ENCODE measurements at places on chromosomes 7 and 10.

DNA sequence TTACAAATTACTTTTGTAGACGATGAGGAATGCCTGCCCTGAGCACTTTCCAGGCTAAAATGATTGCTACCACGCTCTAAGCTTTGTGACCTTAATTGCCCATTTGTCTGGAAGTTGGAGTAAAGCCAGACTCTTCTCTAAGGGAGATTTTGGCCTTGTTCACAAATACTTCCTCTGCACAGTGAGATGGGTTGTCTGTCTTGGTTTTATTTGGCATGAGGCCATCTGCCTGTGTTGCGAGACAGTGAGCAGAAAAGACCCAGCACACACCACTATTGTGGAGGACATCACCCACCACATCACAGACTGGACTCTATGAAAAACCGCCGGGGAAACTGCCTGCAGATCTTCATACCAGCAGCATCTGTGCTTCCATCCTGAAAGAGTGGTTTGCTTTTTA, 138.4 kb downstream of the BICC1 start:
- DNase-seq = no peak

DNA sequence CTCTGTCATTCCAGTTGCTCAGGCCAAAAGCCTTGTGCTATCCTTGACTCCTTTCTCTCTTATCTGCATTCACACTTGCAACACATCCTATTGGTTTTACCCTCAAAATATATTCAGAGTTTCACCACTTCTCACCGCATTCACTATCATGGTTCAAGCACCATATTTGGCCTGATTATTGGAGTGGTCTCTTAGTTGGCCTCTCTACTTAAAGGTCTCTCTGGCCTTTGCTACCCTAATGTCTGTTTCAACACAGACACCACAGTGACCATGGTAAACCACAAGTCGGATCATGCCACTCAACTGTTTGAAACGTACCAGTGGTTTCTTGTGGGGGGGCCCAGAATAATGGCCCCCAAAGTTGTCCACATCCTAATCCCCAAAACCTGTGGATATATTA, 15.2 kb upstream of the PDZD8 start:
- DNase-seq = no peak

DNA sequence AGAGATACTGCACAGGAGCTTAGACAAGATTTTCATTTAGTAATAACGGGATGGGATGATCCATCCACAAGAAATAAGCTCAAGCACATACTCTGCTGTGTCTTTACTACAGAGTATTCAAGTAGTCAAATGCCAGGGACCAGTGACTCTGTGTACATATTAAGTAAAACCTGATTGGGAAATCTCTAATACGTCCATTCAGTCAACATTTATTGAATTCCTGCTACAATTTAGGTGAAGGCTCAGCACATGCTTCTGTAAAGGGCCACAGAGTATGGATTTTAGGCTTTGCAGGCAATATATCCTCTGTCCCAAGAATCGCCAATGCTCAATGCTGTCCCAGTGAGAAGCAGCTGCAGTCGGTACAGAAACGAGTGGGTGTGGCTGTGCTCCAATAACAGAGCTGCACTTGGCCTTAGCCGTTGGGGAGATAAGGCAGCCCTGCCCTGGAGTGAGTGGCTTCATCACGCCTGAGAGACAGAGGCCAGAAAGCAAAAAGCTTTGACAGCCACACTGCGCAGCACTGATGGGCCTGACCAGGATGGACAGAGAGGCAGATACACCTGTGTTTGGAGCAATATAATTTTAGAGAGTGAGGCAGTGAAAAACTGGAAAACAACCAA, 186.8 kb downstream of the PARD3 start:
- no peak for DNase-seq

GRCh38 chr10:5628451-5629302, 37.7 kb downstream of the ASB13 start:
- no peak for DNase-seq

DNA sequence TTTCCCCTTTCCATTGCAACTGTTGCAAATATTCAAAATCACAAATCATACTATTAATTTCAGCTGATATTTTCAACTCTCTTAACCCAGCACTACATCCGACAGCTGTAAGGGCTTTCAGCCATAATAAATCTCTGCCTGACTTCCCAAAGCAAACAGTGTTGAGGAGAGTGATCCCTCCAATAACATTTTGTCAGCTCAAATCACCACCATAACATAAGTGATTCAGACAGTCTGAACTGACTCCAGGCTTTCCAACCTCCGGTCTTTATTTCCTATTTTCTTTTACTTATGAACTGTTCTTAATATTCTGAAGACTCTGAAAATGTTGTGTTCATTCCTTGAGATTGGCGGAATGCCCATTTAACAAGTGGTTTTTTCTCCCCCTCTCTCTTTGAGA, 1085.9 kb downstream of the GATA3 start:
- no peak for DNase-seq

- DNase-seq = no peak
Measured at GRCh38 chr7:81957517-81957916, 187.7 kb upstream of the HGF start.

DNA sequence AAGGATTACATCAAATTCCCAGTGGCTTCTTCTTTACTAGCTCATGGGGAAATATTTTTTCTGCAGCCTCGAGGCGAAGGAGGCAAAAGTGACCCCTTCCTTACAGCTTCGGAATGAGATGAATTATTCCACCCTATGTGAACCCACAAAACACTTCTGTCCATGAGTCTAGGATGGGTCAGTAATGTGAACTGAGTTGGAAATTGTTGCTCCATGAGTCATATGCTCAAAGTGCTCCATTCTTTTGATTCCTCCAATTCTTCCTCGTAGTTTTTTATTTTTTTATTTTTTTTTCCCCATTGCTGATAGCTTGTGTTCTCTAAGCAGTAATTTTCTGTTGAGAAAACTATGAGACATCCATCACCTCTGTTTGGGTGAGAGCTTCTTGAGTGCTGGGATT, 31.7 kb upstream of the FAM204A start:
- DNase-seq = no peak

DNA sequence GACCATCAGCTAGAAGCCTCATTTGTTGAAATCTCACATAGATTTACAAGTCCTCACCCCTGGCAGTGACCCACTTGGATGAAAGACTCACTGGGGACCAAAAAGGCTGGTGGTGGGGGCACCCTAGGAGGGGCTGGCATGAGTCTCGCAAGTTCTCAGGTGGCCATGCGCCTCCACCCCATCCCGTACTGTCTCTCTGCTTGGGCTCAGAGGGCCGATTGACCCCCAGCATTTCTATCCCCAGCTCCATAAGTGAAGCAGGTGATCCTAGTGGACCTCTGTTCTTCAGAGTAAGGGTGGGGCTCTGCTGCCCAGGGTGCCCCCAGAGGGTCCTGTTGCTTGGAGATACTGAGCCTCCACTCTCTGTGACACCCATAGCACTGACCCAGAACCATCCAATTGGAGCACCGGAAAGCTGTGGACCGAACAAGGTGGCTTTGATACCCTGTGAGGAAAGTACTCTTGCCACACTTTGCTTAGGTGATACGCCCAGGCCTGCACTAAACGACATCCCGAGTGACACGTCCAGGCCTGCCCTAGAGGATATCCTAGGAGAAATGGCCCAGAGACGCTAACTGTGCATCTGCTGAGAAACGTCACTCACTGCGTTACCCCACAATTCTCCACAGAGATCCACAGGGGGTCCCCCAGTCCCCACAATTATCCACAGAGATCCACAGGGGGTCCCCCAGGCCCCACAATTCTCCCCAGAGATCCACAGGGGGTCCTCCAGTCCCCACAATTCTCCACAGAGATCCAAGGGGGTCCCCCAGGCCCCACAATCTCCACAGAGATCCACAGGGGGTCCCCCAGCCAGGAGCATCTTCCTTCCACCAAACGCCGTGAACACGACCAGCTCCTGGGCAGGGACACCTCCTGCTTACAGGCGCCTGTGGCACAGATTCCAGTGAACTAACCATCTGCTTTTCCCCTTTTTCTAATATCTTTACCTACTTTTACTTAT, 262.9 kb downstream of the PTPRN2 start:
- DNase-seq = no peak
